ENCODE measurements at places on chromosomes 7 and 10. TPM values are rescaled to one million over a fixed set of nuclear protein-coding genes. Genes with fewer than 3 reads are reported as not detected.

GRCh38 chr7:94177441-94177840 is 173.3 kb upstream of the BET1 start:
- no peak for DNase-seq

GRCh38 chr10:98815039-98815885 is 368.5 kb upstream of the HPS1 start:
- DNase-seq, result no peak

LRIT1 gene
- total RNA-seq, result not detected

NPS gene
- total RNA-seq, result not detected

DNA sequence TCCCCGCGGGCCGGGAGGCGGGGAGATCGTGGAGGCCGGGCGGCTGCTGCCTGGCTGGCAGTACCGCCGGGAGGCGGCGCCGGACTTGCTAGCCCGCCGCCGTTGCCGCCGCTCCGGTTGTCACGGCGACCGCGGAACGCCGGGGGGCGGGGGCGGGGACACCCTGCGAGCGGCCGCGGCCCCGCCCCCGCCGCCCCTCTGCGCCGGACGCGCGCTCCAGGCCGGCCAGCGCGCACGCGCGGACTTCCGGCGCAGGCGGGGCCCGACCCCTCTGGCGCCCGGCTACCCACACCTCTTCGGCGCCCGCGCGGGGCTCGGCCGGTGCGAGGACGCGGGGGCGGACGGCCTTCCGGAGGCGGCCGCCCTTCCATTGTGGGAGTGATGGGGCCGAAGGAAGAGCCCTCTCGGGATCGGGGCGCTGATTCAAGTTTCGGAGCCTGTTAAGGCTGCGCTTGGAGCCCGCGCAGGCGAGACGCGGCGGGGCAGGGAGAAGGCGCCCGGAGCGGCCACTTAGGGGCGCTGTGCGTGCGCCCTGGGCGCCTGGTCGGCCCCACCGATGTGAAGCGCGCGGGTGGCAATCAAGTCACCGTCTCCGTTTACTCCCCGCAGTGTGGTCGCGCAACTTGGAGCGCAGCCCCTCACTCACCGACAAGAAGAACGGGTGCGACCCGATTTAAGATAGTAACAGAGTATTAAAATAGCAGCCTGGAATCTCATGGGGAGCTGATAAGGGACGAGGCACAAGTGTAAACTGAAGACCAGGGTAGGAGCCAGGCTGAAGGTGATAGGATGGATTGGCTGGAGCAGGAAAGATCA is 449 bp upstream of the DPY19L1 start:
- DNase-seq, result peak; percentile 95

GRCh38 chr7:128708824-128709223 is 30.3 kb upstream of the CALU start:
- DNase-seq, result no peak

LIPK gene
- total RNA-seq, result not detected

GOLGA7B gene
- total RNA-seq, result 10.2 TPM

C7orf33 gene
- total RNA-seq, result 0.64 TPM

IGFBP1 gene
- 0.54 TPM for total RNA-seq

CLDN4 gene
- 2.7 TPM for total RNA-seq

GRCh38 chr7:23164846-23165245 is 17.0 kb upstream of the NUP42 start:
- DNase-seq, result no peak

DNA sequence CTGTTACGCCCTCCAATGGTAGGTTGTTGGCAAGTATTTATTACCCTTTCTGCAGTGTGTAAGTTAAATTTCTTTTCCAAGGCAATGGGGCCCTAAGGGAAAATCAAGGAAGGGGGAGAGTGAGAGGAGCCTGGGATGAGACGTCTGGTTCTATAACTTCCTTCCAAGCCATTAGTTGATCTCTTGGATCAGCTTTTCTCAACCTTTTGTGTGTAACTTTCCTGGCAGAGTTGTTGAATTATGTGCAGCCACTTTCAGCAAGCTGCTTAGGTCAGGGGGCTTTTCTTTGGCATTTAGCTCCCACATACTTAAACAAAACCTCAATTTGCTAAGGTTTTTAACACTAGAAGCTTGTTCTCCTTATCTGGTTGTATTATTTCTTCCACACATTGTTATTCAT is 127.1 kb downstream of the NXPH1 start:
- no peak for DNase-seq

DNA sequence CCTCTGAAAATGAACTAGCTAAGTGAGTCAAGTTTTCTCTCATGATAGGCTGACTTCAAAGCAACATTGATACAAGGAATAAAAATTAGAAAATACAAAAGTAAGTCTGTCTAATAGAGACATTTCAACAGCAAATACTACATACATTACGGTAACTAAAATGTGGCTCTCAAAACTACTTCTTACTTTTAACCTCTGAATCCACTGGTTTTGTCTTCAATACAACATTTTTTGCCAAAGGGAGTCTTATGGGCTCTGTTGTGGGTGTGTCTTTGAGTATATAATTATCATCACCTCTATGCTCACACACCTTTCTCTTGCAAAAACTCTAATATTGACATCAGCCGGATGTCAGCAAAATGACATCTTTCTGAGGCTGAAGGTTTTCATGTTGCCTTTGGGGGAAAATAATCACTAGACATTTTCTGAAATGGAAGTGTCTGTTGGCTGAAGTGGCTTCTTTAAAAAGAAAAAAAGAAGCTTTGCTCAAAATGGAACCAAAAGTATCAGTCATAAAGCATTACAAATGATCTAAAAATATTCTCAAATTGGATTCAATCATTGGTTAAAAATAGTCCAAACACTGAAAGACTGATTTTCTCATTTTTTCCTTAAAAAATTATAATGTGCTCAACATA is 41.8 kb upstream of the FAM133B start:
- no peak for DNase-seq

- DNase-seq, result no peak
Observed at GRCh38 chr10:63744060-63744941, 223.1 kb downstream of the REEP3 start.

DNA sequence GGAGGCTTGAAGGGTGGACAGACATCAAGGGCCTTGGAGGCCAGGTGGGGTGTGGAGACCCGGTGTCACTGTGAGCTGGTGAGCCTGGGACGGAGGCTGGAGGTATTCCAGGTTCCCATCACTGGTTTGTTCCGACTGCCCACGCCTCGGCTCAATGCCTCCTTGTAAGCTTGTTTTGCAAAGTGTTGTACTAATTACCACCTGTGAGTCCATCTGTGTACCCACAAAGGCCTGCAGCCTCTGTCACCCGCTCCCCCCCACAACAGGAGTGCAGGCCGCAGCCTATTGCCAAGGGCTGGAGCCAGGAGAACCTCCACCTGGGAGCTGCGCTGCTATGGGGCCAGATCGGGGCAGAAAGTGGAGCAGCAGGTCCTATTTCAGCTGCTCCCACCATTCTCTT is 521.8 kb upstream of the DPP6 start:
- peak; percentile 94 for DNase-seq

DNA sequence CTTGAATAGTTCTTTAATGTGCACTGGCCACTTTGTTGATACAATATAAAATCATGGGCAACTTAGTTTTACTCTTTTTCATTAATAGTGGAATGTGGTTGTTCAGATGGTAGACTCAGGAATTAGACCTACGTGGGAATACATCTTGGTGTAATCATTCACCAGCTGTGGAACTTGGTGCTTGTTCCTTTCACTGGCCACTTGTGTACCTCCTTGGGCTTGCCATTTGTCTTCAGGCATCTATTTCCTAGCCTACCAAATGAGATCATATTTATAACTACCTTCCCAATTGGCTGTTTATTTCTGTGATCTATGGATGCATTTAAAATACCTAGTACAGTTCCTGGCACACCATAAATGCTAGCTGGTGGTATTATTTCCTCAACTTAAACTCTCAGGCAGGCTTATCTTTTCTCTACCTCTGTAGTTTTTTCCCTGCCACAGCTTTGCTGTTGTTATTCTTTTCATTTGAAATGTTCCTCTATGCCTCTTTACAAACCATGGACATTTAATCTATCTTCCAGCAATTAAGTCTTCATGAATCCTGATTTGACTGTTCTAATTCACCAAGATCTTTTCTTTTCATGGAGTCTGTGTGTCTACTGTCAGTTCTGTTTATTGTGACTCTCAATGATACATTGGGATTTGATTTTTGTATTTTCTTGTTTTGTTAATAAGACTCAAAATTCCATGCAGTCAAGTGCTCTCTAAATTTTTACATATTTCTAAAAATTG is 113.0 kb downstream of the ADAM22 start:
- no peak for DNase-seq

DNA sequence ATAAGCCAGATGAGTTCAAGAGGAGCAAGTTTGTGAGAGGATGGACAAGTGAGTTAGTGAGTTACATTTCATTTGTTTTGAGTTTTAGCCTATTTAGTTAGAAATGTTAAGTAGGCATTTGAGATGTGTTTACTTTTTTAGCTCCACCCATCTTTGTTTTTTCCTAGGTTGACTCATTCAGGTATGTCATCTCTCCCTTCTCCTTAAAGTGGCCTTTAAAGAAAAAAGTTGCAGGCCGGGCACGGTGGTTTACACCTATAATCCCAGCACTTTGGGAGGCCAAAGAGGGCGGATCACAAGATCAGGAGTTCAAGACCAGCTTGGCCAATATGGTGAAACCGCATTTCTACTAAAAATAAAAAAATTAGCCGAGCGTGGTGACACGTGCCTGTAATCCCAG is 71.2 kb downstream of the BMPR1A start:
- DNase-seq, result no peak

POM121 gene
- 9.3 TPM for total RNA-seq

ZC3HAV1L gene
- 19.5 TPM for total RNA-seq

- no peak for DNase-seq
Observed at GRCh38 chr7:123752534-123752933, 3.7 kb upstream of the WASL start.

DNA sequence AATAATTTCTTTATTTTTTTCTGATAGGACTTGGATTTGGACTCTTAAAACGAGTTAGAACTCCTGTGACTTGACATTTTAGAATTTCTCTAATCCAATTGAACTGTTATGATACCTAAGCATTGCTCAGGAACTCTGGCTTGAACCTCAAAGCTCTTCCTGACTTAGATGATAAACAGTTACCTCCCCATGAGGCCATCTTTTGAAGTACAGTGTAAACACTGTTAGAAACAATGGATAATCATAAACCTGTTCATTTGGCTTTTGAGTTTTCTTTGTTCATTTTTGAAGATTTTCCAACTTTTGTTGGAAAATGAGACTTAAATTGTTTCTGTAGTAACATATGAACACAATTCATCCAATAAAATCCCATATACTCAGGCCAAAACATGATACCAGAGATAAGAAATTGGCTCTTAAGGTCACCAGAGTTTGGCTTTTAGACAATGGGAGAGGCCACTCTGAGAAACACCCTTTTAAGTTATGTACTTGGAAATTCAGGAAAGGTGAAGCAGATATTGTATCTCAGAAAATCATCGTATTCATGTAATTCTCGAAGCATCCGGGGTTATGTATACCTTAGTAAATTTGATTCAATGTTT is 59.6 kb downstream of the RUNDC3B start:
- DNase-seq, result no peak

- no peak for DNase-seq
Observed at GRCh38 chr10:1216574-1217236, 160.5 kb downstream of the WDR37 start.

- DNase-seq, result no peak
Observed at GRCh38 chr10:17443707-17444387, 10.5 kb downstream of the ST8SIA6 start.

- DNase-seq, result no peak
Observed at GRCh38 chr7:28484606-28484935, 72.3 kb downstream of the CREB5 start.

GRCh38 chr10:31937371-31937770 is 8.7 kb upstream of the ARHGAP12 start:
- no peak for DNase-seq

- no peak for DNase-seq
Observed at GRCh38 chr10:49619613-49620012, 5.8 kb downstream of the CHAT start.

DNA sequence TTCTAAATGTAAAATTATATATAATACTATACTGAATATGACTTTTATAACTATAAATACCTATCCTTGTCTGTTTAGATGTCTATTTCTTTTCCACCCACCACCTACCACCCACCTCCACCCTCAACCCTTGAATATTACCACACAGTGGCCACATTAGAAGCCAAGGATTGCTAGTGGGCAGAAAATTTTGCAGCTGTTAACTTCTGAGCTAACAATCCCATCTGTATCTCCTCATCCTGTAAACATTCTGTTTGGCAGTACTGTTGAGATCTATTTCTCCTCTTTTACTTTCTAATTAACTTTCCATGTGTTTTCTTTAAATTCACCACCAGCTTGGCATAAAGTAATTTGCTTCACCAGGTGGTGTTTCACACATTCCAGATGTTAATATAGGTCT is 281.1 kb upstream of the BMPER start:
- DNase-seq, result no peak

- DNase-seq, result no peak
Observed at GRCh38 chr10:8614054-8614565, 559.6 kb downstream of the GATA3 start.

DNA sequence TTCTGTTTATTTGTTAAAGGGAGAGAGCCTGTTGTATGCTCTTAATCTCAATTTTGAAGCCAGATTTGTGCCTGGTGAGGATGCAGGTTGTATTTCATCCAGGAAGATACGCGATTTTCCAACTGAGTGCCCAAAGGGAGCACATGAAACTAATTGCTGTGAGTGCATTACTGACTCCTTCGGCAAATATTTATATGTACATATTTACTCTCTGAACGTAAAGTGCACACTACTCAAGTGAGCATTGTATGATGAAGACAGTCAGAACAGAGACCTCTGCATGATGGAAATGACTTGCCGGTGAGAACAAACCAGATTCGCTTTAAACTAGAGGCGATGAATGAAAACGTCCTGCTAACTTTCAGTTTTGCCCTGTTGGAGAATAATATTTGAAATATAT is 130.1 kb downstream of the MALRD1 start:
- no peak for DNase-seq

RNLS gene
- total RNA-seq, result 11.4 TPM

DNA sequence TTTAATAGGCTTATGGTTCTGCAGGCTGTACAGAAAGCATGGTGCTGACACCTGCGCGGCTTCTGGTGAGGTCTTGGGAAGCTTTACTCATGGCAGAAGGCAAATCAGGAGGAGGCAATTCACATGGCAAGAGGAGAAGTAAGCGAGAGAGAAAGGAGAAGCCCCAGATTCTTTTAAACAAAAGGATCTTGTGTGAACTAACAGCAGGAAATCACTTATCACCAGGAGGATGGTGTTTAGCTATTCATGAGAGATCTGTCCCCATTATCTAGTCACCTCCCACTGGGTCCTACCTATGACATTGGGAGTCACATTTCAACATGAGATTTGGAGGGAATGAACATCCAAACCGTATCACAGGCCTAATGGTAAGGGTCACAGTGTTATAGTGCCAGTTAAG is 678.0 kb upstream of the KCND2 start:
- peak; percentile 22 for DNase-seq

GRCh38 chr7:3103614-3104398 is 60.1 kb upstream of the CARD11 start:
- no peak for DNase-seq

AP1S1 gene
- total RNA-seq, result 61.0 TPM

- no peak for DNase-seq
Observed at GRCh38 chr7:155470686-155471638, 13.0 kb downstream of the EN2 start.
